ENCODE measurements at places on chromosomes 11 and 22.
A peak's percentile ranks its signal among the peaks of the same experiment; 100 is the strongest.

- DNase-seq, result no peak
- H3K27ac ChIP-seq, result no peak overlapping the region
- H3K4me1 ChIP-seq, result peaks cover 10% of the 10 kb centered on the region
- H3K36me3 ChIP-seq, result 0 out of 2 replicates have a peak, but pooled peaks cover 2% of the 10 kb centered on the region
- H3K4me3 ChIP-seq, result no peak overlapping the region
Measured at GRCh38 chr22:39148026-39148726, 4.3 kb downstream of the CBX7 start.

DNA sequence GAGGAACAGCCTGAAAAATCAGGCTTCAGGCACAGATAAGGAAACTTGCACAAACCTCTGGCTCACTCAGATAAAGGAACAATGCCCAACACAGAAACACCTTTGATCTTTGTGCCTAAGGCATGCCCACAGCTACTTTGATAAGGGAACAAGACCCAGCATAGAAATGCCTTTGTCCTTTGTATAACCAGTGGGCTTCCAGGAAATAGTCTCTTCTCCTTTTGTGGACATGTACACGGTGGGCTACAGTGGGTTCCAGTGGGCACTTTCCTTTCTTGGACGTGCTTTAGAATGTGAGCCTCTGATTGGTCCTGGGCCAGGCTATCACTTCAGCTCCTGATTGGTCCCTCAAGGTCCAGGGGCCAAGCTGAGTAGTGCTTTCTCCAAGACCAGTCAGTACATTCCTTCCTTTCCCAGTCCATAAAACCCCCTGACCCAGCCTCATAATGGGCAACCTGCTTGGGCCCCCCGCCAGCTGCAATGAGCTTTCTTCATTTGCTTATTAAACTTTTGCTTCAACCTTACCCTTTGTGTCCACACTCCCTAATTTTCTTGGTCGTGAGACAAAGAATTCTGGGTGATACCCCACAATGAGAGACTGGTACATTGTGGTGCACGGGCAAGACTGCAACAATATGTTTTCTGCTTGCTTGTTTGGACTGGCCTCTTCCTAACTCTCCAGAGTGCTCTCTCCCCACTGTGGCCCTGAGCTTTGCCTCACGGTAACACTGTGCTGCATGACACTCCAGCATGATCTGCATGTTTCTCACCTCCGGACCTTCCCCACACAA is 1.7 kb upstream of the CABIN1 start:
- no peaks in the 10 kb centered on the region for H3K36me3 ChIP-seq
- no peak overlapping the region for H3K4me3 ChIP-seq
- H3K4me1 ChIP-seq, result peaks cover 3% of the 10 kb centered on the region
- no peak for DNase-seq
- no peak overlapping the region for H3K27ac ChIP-seq
- no peaks in the 10 kb centered on the region for H3K27me3 ChIP-seq

GRCh38 chr11:66920978-66921784 is 37.0 kb downstream of the PC start:
- no peaks in the 10 kb centered on the region for H3K27me3 ChIP-seq
- H3K36me3 ChIP-seq, result peaks cover 2% of the 10 kb centered on the region
- no peak overlapping the region for H3K4me3 ChIP-seq
- peaks cover 5% of the 10 kb centered on the region for H3K4me1 ChIP-seq

DNA sequence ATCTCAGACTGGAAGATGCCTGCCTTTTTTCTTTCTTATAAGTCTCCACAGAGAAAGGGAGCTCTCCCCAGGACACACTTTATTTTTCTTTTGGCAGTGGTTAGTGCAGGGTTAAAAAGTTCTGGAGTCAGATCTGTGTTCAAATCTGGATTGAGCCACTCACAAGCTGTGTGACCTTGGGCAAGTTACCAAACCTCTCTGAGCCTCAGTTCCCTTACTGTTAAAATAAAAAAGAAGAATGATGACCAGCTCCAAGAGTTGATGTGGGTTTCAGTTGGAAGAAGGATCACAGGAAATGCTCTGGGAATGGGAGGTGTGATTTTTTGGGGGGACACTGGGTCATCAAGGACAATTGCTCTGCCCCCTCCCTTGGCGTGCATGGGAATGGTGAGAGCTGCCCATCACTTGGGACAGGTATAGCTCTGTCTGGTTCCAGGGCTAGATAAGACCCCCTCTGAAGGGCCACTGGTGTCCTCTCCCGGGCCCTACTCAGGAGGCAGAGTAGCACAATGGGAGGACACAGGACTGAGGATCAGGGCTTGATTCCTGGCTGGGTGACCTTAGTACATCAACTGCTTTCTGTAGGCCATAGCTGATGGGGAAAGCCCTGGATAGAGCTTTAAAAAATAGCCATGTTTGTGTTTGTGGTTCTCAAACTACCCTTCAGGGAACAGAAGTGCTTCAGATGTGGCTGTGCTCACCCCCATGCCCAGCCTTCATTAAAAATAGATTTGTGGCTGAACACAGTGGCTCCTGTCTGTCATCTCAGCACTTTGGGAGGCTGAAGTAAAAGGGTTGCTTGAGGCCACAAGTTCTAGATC is 228.3 kb downstream of the MIAT start:
- no peak overlapping the region for H3K4me3 ChIP-seq
- H3K27me3 ChIP-seq, result no peaks in the 10 kb centered on the region
- peaks cover 12% of the 10 kb centered on the region for H3K4me1 ChIP-seq
- no peaks in the 10 kb centered on the region for H3K36me3 ChIP-seq
- H3K27ac ChIP-seq, result no peak overlapping the region

GRCh38 chr11:128260398-128260797 is 327.0 kb downstream of the ETS1 start:
- no peaks in the 10 kb centered on the region for H3K4me1 ChIP-seq
- H3K4me3 ChIP-seq, result no peak overlapping the region
- H3K27me3 ChIP-seq, result peaks cover 9% of the 10 kb centered on the region
- DNase-seq, result no peak

GRCh38 chr11:47111318-47111804 is 65.3 kb downstream of the ARFGAP2 start:
- no peaks in the 10 kb centered on the region for H3K27me3 ChIP-seq
- H3K4me3 ChIP-seq, result no peak overlapping the region
- H3K4me1 ChIP-seq, result peaks cover 6% of the 10 kb centered on the region
- H3K36me3 ChIP-seq, result no peaks in the 10 kb centered on the region
- DNase-seq, result no peak
- H3K27ac ChIP-seq, result no peak overlapping the region

DNA sequence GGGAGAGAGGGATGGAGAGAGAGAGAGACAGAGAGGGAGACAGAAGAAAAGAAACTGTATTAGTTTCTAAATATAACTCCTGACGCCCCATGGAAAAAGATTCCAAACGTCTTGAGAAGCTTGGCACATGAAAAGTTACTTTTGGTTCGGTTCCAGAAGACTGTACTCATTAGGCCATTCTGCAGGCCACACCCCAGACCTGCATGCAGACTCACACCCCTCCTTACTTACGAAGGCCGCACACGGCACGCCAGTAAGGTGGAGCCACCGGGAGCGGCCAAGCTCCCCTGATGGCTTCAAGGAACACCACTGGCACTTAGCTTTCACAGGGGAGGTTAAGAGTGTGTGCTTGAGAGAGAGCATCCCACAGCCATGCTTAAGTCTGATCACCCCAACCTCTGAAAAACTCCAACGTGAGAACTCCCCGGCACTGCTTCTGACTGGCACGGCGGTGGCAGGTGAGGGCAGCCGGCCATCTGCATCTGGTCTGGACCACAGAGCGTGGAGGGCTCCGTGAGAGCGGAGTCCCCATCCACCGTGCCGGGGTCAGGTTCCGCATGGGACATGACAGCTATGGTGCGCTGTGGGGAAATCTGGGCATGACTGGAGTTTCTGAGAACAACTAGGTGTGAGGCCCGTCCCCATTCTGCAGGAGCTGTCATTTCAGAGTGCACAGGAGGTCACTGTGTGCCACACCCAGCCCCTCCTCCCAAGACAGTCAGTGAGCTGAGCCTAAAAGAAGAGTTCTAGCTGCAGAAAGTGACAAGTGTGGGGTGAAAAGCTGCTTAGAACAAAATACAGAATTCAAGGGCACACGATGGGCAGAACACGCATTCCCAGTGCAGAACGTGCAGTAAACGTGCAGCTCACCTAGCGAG is 62.4 kb downstream of the MYH9 start:
- H3K27ac ChIP-seq, result peak overlapping the region; percentile 87
- peaks cover 59% of the 10 kb centered on the region for H3K4me1 ChIP-seq
- no peak overlapping the region for H3K4me3 ChIP-seq

DNA sequence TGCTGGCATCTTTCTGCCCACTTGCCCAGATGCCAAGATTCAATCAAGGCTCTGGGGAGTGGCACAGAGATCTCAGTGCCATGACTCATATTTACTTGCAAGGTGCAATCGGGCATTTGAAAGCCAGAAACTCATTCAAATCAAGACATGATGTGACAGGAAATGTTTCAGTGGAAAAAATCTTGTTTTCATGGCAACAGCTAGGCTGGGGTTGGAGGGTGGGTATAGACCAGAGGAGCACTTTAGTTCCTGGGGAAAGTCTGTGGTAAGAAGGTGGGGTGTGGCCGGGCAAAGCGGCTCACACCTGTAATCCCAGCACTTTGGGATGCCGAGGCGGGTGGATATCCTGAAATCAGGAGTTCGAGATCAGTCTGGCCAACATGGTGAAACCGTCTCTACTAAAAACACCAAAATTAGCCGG is 1.2 kb downstream of the MAJIN start:
- H3K27ac ChIP-seq, result no peak overlapping the region
- no peak overlapping the region for H3K4me3 ChIP-seq
- H3K27me3 ChIP-seq, result peaks cover 2% of the 10 kb centered on the region
- DNase-seq, result no peak
- H3K36me3 ChIP-seq, result no peaks in the 10 kb centered on the region
- 0 out of 2 replicates have a peak, but pooled peaks cover 1% of the 10 kb centered on the region for H3K4me1 ChIP-seq

Measured in IMR-90 (cell line).